K562 (cell line): ENCODE measurements at places on chromosomes 7 and 10.

DNA sequence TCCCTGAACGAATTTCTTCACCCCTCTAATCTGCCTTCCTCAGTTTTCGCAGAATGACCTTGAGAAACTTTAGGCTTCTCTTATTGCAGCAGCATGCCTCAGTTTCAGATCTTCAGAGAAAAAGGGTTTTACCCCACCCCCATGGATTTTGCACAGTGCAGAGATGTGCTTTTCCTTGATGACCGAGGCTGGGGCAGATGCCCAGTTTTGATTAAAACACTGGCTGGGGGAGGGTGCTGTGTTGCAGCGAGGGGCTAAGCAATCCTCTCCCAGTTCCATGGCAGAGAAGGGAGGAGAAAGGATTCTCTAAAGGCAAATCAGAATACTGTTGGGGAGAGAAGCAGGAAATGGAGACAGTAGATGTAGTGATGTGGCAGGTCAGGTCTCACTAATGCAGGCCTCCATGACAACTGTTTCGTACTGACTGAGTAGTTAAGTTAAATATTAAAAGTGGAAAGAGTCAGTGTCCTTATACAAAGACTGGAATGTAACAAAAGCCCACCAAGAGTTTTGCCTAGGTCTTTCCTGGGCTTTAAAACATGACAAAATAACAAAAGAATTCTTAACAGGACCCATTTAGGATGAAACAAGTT lies 50.8 kb upstream of the PDZD8 start:
- H3K36me3 ChIP-seq: no peaks in the 10 kb centered on the region
- no peak overlapping the region for H3K4me3 ChIP-seq
- no peak overlapping the region for H3K27ac ChIP-seq
- DNase-seq: no peak

- H3K36me3 ChIP-seq: no peaks in the 10 kb centered on the region
- no peaks in the 10 kb centered on the region for H3K4me1 ChIP-seq
- H3K27ac ChIP-seq: no peak overlapping the region
- no peak for DNase-seq
- no peak overlapping the region for H3K4me3 ChIP-seq
- no peaks in the 10 kb centered on the region for H3K27me3 ChIP-seq
Measured at GRCh38 chr7:19963695-19964094, 190.3 kb upstream of the TMEM196 start.

DNA sequence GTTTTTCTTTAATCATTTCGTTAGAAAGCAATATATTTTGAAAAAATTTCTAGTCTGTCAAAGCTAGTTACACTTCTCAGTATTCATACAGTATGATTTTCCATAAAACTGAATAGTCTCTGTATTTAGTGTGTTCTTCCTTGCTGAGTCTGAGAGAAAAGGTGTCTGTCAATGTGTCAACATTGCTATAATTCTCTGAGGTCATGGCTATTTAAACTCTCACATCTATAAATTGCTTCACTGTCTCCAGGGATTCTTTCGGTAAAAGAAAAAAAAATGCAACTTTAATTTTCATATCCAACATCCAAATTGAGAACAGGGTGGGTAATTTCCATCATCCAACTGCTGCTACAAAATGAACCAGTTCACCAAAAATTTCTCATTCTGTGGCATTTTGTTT lies 319.7 kb upstream of the GHITM start:
- no peak overlapping the region for H3K27ac ChIP-seq
- DNase-seq: no peak
- no peak overlapping the region for H3K4me3 ChIP-seq
- no peaks in the 10 kb centered on the region for H3K27me3 ChIP-seq
- no peaks in the 10 kb centered on the region for H3K4me1 ChIP-seq
- H3K36me3 ChIP-seq: no peaks in the 10 kb centered on the region

GRCh38 chr10:94146746-94147145 lies 153.0 kb downstream of the PLCE1 start:
- H3K27ac ChIP-seq: no peak overlapping the region
- no peaks in the 10 kb centered on the region for H3K36me3 ChIP-seq
- no peak for DNase-seq
- no peaks in the 10 kb centered on the region for H3K4me1 ChIP-seq

DNA sequence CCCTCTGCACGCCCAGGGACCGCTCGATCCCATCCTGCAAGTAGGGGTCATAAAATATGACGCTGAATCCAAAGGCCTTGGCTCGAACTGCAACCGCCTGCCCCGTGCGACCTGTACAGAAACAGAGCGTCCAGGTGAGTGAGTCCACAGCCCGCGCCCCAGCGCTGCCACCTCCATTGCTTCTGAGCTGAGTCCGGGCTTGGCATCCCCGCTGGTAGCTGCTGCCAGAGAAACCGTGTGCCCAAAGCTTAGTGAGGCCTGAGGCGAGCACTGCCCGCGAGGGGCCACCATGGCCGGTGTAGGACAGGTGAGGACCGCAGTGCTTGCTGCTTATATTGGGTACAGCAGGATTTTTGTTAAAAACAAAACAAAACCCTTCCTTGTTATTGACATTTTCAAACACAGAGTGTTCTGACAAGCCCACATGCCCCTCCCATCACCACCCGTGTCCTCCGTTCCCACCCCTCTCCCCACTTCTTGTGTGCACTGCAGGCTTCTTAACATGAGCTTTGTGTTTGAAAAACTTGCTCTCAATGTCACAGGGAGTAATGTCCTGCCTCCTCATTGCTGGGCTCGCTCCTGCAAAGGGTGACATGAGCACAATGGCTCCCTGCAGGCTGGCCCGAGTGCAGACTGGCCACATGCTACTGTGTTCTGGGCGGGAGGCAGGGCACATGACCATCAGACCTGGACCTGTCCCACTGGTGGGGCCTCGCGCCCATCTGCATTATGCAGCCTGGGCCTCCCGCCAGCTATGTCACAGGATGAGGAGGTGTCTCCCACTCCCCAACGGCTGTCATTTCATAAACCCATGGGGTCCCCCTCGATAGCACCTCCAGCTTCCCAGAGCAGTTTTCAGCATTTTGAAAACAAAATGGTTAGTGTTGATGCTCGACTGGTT lies 52.9 kb downstream of the ZRANB1 start:
- no peak overlapping the region for H3K4me3 ChIP-seq
- H3K4me1 ChIP-seq: no peaks in the 10 kb centered on the region
- no peak overlapping the region for H3K27ac ChIP-seq
- no peaks in the 10 kb centered on the region for H3K36me3 ChIP-seq

GRCh38 chr7:144641389-144642044 lies 194.3 kb downstream of the TPK1 start:
- H3K36me3 ChIP-seq: no peaks in the 10 kb centered on the region
- no peaks in the 10 kb centered on the region for H3K4me1 ChIP-seq
- DNase-seq: no peak
- no peak overlapping the region for H3K27ac ChIP-seq

GRCh38 chr10:48764486-48764885 lies 79.8 kb downstream of the WDFY4 start:
- H3K4me3 ChIP-seq: no peak overlapping the region
- H3K36me3 ChIP-seq: no peaks in the 10 kb centered on the region
- peaks cover 4% of the 10 kb centered on the region for H3K27me3 ChIP-seq
- DNase-seq: no peak
- H3K27ac ChIP-seq: no peak overlapping the region

DNA sequence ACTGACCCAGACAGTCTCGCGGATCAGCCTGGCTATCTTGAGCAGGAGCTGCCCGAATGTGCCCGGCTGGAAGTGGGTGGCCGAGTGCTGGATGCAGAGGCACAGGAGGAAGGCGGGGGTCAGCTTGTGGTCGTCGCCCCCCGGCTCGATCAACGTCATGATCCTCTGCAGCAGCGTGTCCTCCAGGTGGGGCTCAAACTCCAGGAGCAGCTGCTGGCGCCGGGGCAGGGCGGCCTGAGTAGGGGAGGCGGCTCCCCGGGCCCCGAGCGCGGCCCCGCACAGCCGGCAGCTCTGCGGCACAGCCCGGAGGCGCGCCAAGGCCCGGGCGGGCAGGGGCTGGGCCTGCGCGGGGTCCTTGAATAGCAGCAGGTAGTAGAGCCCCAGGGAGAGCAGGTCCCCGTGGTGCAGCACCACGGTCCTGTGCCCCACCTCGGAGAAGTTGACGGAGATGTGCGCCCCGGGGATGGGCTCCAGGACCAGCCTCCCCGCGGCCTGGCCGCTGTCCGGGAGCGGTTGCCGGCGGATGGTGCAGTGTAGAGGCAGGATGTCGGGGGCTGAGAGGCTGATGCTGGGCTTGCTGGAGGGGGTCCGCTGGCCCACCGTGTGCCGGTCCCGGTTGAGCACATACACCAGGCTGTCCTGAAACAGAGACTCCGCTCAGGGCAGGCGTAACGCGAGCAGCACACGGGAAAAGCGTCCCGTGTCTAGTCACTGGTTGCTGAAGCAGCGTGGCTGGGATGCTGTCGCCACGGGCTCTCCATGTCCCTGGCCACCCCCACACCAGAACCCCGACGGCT lies 27.0 kb downstream of the PAPOLB start:
- no peaks in the 10 kb centered on the region for H3K27me3 ChIP-seq
- DNase-seq: no peak
- H3K27ac ChIP-seq: no peak overlapping the region
- no peak overlapping the region for H3K4me3 ChIP-seq
- H3K4me1 ChIP-seq: peaks cover 35% of the 10 kb centered on the region

DNA sequence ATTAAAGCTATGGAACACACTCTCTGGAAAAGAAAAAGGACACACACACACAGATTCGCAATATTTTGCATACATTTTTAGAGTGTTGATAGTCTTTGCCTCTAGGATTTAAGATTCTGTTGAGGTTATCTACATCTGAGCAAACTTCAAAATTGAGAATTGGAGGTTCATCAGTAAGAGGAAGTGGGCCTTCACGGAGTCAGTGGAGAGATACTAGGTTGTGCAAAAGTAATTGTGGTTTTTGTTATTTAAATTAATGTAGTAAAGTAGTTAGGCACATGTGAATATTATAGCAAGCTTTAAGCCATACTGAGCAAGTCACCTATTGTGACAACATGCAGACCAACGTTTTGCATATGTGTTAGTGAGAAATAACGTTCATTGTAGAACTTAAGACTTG lies 19.8 kb upstream of the NXPH1 start:
- H3K27ac ChIP-seq: no peak overlapping the region
- DNase-seq: no peak

DNA sequence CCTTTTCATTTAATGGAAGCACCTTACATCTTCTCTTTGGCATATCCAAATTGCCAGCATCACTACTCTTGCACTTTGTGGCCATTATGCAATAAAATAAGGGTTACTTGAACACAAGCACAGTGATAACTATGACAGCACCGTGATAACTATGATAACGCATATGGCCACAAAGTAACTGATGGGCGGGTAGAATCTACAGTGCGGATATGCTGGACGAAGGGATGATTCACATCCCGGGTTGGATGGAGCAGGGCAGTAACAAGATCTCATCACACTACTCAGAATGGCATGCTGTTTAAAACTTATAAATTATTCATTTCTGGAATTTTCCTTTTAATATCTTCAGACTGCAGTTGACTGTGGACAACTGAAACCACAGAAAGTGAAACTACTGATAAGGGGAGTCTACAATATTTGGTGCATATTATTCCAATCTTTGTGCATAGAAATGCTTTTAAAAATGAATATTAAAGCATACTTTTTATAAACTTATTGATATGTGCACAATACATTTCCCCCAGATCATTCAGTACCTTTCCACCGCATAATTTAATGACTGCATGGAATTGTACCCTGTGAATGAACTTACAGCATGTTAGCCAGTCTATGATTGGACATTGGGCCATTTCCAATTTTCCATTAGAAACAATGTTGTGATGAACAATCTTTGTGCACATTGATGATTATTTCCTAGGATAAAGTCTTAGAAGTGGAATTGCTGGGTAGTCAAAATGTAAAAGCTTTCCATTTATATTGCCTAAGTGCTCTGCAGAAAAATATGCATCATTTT lies 136.4 kb downstream of the WNT2 start:
- no peak overlapping the region for H3K27ac ChIP-seq
- no peaks in the 10 kb centered on the region for H3K27me3 ChIP-seq
- peak; percentile 38 for DNase-seq
- peaks cover 35% of the 10 kb centered on the region for H3K36me3 ChIP-seq
- no peak overlapping the region for H3K4me3 ChIP-seq

GRCh38 chr10:34430685-34431084 lies 384.4 kb downstream of the PARD3 start:
- H3K27ac ChIP-seq: no peak overlapping the region
- H3K4me1 ChIP-seq: no peaks in the 10 kb centered on the region
- no peaks in the 10 kb centered on the region for H3K27me3 ChIP-seq

DNA sequence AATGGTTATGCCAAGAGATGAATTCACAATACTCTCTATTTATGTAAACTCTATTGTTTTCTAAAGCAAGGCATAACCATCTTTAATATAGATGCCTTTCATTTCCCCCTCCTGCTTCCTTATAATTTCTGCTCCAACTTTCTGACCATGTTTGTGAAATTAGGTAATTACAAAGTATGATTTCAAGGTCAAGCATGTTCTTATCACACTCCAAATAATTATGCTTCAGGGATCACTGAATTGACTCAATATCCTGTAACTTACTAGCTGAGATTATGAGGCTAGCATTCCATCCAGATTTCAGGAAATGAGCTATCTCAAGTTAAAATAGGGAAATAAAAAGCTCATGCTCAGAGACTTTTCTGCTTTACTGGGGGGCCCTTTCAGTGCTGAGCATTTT lies 655.9 kb upstream of the IGFBP3 start:
- H3K36me3 ChIP-seq: no peaks in the 10 kb centered on the region
- no peaks in the 10 kb centered on the region for H3K27me3 ChIP-seq
- H3K4me1 ChIP-seq: no peaks in the 10 kb centered on the region
- DNase-seq: no peak
- H3K27ac ChIP-seq: no peak overlapping the region

- DNase-seq: no peak
- H3K27ac ChIP-seq: no peak overlapping the region
- no peak overlapping the region for H3K4me3 ChIP-seq
- no peaks in the 10 kb centered on the region for H3K4me1 ChIP-seq
Measured at GRCh38 chr10:94052281-94052680, 58.5 kb downstream of the PLCE1 start.

GRCh38 chr10:120557311-120557710 lies 100.3 kb downstream of the PLPP4 start:
- no peak for DNase-seq
- no peak overlapping the region for H3K4me3 ChIP-seq
- no peaks in the 10 kb centered on the region for H3K27me3 ChIP-seq
